Right kidney (tissue), 9 donors: ENCODE measurements at places on chromosomes 6 and 20.

DNA sequence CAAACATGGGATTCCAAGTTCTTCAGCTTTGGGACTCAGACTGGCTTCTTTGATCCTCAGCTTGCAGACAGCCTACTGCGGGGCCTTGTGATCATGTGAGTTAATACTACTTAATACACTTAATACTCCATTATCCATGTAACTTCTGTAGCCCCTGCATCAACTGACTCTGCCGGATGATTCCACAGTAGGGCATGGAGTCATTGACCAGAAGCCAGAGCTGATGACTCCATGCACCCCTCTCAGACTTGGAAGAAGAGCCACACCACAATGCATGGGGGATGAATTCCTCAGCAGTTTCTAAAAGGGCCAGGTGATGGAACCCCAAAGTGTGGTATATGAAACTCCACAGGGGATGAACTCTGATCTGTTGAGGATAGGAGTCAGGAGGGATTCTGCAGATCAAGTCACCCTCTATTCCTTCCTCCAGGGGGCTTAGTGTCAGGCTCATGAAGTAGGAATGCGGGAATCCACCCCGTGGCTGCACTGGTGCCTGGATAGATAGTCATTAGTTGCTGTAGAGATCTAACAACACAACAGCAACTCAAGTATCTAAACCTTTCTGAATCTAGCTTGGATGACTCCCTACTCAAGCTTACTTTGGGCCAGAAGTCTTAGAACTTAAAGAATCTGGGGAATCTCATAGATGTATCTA lies 70.2 kb downstream of the GPR6 start:
- DNase-seq: no peak

DNA sequence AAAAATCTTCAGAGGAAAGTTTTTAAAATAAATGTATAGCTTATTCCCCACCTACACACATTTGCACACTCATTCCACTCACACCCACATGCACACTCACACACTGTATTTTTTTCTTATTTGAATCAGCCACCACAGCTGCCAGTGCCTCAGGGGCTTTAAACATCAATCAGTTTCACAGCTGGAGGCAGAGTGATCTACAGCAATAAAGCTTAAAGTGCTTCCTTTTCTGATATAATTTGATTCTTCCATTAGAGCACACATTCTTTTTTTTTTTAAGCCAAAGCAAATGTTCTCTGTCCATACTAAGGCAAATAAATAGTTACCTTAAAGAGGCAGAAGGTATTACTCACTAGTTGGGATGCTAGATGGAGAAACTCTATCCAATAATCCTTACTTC lies 498.8 kb upstream of the POU3F2 start:
- no peak for DNase-seq

DNA sequence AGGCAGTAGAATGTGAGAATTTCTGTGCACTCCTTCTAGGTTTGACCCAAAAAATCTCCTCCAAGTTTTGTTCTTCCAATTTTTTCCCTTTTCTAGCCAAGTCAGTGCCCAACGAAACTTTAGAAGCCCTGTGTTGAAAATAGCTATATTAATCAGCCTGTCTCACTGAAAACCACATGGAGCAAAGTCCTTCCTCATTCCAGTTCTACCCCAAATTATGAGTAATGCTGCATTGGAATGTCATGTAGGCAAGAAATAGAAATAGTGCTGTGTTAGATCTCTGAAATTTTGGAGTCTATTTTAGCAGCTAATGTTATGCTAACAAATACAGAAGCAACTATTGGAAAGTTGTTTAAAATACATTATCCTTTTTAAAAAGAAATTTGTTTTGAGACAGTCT lies 725.5 kb downstream of the TBC1D32 start:
- no peak for DNase-seq

GRCh38 chr6:129617986-129618385 lies 92.0 kb downstream of the ARHGAP18 start:
- no peak for DNase-seq

DNA sequence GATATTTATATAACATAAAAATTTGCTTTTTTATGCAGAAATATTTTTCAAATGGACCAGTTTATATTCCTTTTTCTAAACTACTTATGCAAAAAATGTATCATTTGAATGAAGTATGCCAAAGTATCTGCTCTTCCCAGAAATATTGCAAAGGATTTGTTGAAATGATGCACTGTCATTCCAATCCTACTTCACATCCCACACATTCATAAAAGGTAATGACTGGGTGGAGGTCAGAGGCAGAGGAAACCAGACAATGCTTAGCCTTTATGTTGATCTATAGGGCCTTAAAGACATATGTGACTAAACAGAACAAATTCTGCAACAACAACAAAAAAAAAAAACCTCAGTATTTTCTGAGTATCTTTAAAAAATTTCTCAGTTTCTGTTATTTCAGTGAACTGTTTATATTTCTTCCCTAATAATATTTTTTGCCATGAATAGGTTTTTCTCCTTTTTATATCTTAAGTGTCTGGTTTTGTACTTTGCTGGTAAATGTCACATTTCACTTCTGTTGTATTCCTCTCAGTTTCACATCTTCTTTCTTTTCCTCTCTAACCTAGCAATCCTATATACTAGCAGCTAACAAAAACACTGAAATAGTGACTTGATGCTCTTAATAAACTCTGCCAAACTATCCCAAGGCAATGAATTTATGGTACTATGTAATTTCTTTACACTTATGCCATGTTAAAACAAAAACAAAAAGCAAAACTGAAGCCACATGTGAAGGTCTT lies 374.1 kb downstream of the BCKDHB start:
- no peak for DNase-seq

DNA sequence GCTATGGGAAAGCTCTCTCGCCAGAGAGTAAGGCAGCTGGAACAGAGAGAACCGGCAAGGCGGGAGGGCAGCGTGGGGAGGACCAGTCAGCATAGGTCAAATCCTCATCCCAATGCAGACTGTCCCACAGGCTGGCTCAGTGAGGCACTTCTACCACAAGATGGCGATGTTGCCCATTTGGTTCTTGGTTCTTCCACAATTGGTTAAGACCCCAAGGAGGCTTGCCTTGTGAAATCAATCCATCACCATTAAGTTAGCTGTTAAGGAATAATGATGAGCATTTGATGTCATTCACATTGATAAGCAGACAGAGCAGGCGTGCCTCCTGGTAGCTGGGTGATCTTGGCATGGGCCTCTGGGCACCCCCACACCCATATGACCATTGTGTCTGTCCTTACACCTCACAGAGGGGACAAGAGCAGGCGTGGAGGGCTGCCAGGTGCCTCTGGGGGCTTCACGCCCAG lies 2.4 kb downstream of the CSTL1 start:
- peak; percentile 56 for DNase-seq

GRCh38 chr6:131937703-131938631 lies 13.2 kb downstream of the CCN2 start:
- no peak for DNase-seq
